ENCODE measurements at places on chromosomes 2 and 18.

DNA sequence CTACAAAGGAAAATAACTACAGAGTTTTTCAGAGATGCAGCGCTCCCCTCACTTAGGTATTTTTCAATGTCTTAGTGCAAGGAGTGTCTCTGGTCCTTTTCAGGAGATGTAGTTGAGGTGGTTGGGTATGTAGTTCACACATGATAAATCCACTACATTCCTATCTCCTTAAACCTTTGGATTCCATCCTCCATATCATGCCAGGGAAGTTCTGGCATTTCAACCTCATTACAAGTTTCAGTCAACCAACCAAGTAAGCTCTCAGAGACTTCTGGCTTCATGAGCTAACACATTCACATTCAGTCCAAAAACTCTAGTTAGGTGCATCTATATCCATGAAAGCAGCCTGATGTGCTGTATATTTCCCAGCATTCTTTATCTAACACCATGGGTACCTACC is 47.3 kb downstream of the MAP3K20 start:
- no peak for DNase-seq

DNA sequence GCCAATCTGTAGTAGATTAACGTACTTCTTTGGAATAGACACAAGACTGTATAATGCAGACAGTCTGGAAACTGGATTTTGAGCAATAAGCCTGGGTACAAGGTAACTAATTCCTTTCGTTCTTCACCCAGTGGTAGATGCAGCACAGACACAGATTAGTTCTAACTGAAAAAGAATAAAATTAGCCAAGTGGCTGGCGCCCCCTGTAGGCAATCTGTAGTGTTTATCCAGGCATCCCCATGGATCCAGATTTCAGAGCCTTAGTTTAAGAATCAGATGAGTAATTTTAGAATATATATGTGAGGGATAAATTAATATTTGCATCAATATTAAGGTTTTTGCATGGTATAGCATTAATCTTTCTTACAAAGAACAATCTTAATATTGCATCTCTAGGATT is 563.9 kb downstream of the DCC start:
- DNase-seq: no peak

- DNase-seq: no peak
These were observed 63.5 kb upstream of the FRZB start for GRCh38 chr2:182929972-182930371.

GRCh38 chr2:65605743-65606058 is 173.3 kb upstream of the SPRED2 start:
- no peak for DNase-seq

DNA sequence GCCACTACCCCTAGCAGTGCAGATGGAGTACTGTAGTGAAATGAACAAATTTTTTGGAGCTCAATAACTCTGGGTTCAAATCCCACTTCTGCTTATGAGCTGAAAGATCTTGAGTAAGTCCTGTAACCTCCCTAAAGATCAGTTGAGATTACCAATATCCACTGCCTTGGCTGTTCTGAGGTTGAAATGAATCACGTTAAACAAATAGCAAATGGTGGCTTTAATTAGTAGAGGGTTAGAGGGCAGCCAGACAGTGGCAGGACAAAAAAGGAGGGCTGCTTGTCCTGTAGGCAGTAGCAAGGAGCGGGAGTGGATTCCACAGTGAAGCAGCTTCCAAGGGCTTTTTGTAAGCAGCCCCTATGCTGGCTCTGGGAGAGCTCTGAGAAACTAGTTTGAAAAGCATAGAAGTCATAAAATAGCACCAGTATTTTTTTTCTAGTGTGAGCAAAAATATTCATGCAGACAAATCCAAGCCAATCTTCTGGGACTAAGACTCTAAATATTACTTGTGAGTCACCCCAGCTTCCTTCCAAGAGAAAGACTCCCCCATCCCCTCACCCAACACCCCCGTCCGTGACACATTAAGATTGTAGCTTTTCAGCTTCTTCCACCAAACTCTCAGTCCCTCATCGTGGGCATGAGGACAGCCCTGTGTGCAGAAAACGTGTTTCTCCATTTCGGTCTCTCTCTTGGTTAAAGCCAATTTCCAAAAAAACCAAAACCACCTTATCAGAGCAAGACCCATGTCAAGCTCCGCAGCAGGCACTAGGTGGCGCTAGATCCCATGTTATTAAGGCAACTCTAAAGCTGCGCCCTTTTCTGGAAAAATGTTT is 123.5 kb upstream of the LGALSL start:
- DNase-seq: peak; percentile 91

- DNase-seq: no peak
These were observed 28.0 kb downstream of the DNER start for GRCh38 chr2:229686122-229686919.

- DNase-seq: no peak
These were observed 39.0 kb upstream of the SLC35F5 start for GRCh38 chr2:113795405-113795920.

- no peak for DNase-seq
These were observed 136.1 kb upstream of the NRP2 start for GRCh38 chr2:205545971-205546816.

DNA sequence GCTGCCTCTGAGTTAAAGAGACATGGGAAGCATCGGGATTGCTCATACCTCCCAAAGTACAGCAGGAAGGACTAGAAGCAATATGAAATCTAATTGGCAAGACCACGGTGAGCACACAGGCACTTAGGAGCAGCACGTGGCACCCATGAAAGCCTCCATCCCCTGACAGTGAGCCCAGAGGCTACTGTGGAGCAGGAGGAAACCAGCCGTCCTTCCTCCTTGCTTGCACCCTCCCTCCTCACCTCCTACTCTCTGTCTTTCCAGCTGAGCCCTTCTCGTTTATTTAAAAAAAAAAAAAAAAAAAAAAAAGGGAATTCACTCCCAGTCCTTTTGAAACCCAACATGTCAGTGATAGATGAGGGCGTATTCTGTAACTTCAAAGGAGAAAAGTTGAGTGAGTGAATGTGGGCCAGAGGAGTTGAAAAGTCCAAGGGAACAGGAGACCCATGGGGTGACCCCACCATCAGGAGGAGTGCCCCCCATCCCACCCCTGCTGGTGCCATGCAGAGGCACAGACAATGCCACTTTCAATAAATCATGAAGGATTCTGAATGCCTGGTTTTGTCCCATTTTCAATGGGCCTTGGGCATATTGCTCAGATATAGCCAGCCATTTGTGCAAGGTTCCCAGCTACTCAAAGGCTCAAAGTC is 96.6 kb upstream of the ALPP start:
- DNase-seq: peak; percentile 22

GRCh38 chr2:73266061-73266901 is 18.0 kb downstream of the FBXO41 start:
- DNase-seq: no peak

GRCh38 chr18:23884681-23885375 is 129.7 kb upstream of the TTC39C start:
- DNase-seq: peak; percentile 72

DNA sequence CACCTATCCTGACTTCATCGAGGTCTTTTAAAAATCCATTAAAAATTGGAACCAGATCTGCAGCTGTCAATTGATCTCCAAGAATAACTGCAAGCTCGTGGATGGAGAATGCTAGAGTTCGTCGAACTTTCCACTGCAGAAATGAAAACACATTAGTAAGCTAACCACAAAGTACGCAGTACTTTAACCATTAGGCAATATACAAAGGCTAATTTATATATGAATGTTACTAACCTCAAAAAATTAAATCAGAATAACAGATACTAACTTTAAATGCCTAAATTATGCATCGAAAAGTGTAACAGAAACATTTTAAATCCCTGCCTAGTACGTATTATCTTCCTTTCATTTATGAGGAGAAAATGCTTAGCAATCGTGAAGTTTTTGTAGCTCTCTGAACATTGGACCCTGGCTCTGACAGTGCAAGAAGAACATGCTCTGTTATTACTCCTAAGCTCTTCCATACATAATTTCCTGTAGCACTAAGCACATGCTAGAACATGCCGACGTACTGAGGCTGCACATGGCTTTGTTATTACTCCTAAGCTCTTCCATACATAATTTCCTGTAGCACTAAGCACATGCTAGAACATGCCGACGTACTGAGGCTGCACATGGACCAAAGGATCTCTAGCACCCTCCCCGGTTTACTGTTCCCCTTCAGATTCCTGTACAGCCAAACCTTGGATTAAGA is 57.0 kb downstream of the PPP4R1 start:
- DNase-seq: no peak

DNA sequence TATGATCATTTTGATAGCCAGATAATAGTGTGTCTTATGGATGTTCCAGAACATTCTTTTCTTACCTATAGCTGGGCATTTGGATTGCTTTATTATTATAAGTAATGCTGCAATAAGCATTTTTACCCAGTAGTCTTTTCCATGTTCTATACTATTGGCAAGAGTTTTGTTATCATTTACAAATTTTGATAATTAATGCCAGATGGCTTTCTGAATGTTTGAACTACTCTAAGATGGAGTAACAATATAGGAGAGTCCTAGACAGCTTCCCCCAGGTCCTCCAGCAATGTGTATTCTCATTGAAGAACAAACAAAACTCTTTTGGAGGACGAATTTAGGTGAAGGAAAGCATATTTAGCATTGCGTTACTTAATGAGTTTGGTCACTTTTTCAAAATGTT is 73.0 kb downstream of the INPP4A start:
- no peak for DNase-seq

DNA sequence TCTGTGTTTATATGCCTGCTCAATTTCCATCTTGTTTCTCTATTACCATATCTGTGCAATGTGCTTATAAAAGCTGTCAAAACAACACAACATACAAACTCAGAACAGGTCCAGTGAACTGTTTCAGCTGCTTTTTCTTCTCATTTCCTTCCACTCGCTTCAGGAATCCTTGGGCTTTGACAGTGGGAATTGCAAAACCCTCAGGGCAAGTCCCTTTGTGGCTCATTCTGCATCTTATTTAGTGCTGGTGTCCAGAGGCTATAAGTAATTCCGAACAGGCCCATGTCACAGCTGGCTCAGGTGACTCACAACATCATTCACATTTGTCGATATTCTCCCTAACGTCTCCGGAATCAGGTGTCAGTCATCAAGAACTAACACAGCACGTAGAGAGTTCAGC is 309.9 kb upstream of the ZNF521 start:
- DNase-seq: no peak

DNA sequence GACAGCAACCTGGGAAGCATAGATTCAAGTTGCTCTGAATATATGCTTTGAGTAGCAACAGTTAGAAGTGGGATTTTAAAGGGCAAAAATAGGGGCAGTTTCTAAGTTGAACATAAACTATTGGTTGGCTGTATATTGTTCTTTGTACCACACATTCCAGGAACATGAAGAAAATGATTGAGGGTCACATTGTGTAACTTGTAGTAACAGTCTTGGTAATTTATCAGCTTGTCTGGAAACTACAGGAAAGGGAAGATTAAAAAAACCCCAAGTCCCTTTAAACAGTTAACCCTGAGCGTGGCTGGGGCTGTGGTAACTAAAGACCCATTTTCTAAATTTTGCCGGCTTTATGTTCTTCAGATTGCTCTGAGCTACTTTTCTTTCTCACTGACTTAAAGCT is 7.4 kb downstream of the PLEKHB2 start:
- no peak for DNase-seq
